Urinary bladder (tissue), 4 donors: ENCODE measurements at places on chromosomes 5 and 9. TPM values are rescaled to one million over a fixed set of nuclear protein-coding genes. Genes with fewer than 3 reads are reported as not detected.

PCDHA8 gene
- total RNA-seq, result 0.21 TPM

- DNase-seq, result no peak
These were observed 167.6 kb upstream of the FSTL4 start for GRCh38 chr5:133779828-133780475.

ARL14EPL gene
- total RNA-seq, result not detected

GAS1 gene
- 52.8 TPM for total RNA-seq

ACTBL2 gene
- total RNA-seq, result not detected
